ENCODE measurements at places on chromosomes 4 and X.
A peak's percentile ranks its signal among the peaks of the same experiment; 100 is the strongest.

DNA sequence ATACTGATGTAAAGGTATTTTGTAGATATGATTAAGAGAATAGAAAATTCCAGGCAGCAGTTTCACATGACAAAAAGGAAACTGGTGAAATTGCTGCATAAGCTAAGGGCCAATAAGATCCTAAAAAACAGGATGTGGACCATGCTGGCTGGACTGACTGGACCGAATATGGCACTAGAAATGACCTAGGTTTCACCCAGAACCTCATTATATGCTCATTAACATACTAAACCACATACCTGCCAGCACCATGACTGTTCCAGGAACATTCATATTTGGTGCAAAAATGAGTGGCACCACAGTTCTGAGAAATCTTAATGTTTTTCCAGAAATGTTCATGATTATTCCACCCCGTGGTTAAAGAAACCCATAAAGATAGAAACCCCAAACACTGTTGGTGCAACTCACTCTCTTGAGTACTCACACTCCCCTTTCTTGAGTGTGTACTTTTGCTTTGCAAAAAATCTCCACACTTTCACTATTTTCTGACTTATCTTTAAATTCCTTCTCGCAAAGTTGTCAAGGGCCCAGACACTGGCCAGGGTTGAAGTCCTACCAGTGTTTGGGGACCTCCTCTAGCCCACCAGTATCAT, 74.0 kb downstream of the FANCB start:
- DNase-seq, result no peak

DNA sequence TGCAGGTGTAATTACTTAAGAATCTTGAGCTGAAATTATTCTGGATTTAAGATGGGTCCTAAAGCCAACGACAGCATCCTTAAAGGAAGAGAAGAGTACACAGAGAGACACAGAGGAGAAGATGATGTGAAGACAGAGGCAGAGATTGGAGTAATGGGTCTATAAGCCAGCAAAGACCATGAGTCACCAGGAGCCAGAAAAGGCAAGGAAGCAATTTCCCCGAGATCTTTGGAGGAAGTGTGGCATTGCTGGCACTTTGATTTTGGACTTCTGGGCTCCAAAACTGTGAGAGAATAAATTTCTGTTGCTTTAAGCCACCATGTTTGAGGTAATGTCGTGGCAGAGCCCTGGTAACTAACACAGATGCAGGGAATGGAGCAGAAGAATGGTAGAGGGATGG, 32.4 kb upstream of the LGI2 start:
- DNase-seq, result no peak

DNA sequence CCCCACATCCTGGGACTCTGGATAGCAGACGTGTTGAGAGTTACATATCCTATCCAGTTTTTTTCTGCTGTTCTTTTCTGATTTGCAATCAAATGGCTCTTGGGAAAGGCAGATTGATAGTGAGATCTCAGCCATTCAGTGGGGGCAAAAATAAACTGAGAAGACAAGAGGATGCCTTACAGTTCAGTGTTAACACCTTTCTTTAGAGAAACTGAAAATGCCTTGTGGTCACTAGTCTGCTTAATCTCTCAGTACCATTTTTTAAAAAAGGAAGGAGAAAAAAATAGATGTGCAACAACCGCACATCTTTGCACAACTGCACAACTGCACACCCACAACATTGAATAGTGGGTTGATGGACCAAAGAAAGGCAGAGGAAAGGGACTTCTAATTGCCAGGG, 109.3 kb downstream of the ARHGEF9 start:
- no peak for DNase-seq

DNA sequence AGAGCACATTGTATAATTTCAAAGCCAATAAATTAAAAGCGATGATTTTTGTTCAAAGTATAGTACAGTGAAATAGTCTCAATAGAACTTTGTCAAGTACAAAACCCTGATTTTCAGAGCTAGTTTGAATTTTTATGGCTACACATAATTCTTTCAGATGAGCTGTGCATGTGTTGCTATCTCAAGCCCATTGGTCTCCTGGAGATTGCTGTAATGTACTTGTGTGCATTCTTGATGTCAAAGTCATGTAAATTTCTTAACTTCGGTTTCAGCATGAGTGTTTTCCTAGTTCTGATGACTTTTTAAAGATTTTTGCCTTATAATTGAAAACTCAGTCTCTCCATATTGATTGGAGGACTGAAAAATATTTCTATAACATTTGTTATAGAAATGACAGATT, 200.8 kb downstream of the CEP135 start:
- DNase-seq, result no peak

- DNase-seq, result no peak
These were observed 26.0 kb downstream of the BEND2 start for GRCh38 chrX:18194688-18195087.

DNA sequence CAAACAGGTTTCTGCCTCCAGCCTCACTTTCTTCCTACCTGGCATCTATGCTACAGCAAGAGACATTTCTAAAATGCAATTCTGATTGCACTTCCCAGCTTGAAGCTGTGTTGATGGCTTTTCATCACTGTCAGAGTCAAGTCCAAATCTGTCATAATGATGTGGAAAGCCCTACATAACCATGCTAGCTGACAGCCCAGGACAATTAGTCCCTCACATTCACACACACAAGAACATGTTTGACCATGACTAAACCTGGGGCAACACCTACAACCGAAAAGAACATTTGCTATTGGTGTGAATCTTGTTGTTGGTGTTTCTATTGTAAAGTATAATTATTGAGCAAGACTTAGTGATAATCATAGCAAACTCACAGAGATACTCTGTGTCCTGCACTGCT, 58.2 kb downstream of the PPM1K start:
- no peak for DNase-seq

- no peak for DNase-seq
These were observed 8.8 kb upstream of the NKX1-1 start for GRCh38 chr4:1414831-1415680.

DNA sequence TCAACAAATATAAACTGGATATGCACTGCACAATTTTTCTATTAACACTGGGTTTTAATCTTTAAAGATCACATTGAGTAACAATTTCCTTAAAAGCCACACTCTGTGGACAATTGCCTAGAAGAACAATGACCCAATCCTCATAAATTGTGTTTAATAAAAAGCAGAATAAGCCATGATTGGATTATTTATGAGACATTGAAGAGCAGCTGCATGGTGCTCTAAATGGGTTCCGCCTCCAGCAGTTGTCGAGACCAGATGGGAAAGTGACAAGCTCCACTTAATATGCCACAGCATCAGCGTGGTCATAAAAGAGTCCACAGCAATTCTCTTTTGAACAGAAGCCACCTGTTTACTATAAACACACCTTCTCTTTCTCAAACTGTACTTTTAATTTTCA, 635.2 kb upstream of the FRG1 start:
- DNase-seq, result peak; percentile 66

DNA sequence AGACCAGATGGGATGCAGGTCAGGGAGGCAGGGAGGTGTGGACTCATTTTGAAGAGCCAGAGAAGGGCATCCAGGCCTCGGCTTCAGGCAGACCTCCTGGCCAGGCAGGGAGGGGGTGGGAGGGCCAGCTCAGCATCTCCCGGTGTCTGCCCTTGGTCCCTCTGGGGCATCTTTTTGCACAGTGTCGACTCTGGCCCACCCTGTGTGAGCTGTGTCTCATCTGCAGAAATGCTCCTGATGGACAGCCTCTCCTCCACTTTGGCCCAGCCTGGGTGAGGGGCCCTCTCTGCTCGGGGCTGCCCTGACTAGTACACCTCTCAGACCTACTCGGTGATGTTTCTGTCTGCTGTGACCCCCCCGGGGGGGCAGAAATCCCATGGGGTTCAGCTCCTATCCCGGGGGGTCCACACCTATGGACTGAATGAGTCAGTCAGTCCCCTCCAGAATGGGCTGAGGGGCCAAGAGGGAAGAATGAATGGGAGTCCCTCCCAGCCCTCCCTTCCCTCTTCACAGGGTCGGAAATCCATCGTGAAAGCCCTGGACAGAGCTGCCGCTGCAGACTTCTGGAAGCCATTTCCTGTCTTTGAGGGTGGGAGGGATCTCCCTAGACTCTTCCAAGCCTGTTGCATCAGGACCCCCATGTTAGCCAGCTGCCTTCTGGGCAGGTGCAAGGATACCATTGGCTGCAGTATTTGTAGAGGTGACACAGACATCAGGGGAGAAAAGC, 196.7 kb upstream of the PSAPL1 start:
- no peak for DNase-seq

DNA sequence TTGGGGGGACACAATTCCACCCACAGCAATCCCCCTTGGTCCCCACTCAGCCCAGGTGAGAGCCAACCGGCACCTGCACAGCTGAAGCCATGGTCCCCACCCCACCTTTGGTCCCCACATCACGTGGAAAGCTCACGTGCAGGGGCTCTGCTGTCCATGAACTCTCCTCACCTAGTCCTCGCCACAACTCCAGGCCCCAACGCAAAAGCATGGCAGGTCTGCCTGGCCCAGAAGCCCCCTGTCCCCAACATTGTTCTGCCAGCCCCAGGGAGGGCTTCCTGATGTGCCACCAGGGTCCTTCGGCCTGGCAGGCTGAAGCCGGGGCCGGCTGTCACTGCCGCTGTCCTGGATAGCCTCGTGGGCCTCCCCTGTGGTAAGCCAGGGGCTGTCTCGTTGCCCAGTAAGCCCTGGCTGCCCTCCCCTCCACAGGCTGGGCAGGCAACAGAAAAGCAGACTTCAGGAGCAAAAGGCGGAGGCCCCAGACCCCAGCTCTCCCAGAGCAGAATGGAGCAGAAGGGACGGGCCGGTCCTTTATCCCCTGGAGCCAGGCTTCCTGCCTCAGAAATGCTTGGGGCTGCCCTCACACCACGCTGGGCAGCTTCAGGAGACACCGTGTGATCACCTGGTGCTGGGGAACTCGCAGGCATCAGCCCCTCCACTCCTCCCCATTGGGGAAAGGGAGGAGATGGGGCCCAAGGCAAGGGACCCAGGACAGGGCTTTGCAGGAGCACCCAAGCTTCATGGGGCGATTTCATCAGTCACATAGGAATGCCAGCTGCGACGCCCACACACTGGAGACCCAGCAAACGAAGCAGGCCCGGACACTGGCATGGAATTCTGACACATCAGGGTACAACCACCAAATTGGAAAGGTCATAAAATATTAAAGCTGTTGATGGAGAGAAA, 103.7 kb downstream of the ADRA2C start:
- no peak for DNase-seq

DNA sequence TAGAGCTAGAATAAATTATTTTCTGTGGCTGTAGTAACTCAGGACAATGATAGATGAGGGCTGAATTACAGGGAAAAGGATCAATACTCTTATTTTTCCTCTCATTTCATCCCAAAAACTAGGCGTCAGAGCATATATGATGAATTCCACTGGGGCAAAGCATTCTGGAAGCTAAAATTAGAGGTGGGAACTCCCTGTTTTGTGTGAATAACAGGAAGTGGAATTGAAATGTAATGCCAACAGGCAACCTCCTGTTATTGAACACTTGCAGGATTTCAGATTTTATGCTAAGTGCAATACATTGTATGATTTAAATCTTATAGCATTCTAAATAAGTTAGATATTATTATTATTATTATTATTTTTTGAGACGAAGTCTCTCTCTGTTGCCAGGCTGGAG, 20.9 kb downstream of the HSD17B11 start:
- no peak for DNase-seq

GRCh38 chrX:630612-631496, at the start of gene SHOX:
Gene SHOX, plus strand, starts transcription at chrX:630791. Its CDS starts 107 bp downstream, at chrX:630898.
- no peak for DNase-seq

GRCh38 chr4:37827030-37827685, 672 bp downstream of the PGM2 start:
- DNase-seq, result peak; percentile 35

DNA sequence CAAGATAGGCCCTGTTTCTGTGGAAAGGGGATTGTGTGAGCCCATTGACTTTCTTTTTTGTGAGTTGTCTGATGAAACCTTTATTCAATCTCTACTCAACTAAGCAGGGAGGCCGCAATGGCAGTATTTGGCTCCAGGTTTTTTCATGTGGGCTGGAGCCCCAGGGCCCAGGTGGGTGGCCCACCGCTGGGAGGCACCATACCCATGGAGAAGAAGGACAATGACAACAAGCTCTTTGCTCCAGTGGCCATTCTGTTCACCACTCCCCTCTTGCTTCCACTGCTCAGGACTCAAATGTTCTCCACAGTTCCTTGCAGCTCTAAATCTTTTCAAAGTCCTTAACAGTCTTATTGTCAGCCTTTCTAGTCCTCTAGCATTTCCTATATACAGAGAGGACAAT, 54.1 kb downstream of the HOPX start:
- no peak for DNase-seq

DNA sequence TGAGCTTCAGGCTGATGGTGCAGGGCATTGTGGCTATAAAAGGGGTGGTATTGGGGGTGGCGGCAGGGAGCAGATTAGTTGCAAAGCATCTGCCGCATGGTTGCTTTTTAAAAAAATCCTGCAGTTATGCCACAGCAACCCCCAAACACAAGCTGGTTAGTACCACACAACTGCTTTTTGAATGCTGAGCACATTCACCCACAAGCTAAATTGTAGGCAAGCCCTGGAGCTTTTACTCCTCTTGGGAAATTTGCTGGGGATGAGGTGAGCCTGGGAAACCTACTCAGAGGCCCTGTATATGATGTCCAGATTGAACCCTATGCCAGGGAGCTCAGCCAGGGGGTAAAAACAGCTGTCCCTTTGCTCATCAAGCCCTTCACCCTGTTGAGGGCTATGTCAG, 33.8 kb upstream of the TRIM2 start:
- DNase-seq, result no peak

- DNase-seq, result peak; percentile 76
These were observed at the start of gene HAUS7 for GRCh38 chrX:153470411-153471363. Gene HAUS7, minus strand, starts transcription at chrX:153470576. Its CDS starts 19 bp downstream, at chrX:153470557.

- DNase-seq, result no peak
These were observed 490.3 kb upstream of the EPHA5 start for GRCh38 chr4:66160606-66161005.

DNA sequence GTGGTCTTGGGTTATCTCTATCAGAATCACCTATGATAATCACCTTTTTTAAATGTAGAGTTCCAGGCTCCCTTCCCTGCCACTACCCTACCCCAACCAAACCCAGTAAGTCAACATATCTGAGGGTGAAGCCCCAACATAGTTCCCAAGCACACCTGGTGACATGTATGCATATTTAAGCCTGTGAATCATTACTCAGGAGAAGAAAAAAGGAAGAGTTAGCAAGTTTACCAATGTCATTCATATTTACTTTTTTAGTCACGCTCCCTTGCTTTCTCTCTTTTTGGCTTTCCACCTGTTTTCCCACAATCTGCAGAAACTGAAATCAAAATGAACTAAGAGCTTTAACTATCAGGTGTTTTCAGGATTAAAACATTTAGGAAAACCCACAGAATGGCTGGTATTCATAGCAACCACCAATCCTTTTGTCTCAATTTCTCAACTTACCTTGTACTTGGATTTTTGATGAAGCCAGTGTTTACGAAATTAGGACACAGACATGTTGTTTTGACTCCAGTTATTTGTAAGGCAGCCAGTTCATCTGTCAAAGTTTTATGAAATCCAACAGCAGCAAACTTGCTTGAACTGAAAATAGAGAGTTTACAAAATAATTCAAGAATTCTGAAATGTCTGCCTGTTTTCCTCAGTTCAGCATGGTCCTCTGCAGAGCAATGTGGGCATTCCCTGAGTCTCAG, 34.0 kb downstream of the HSD17B11 start:
- DNase-seq, result no peak

All from urinary bladder (tissue), 4 donors.